Thoracic aorta endothelial cell (primary cell): ENCODE measurements at places on chromosomes 6 and 20. TPM values are rescaled to one million over a fixed set of nuclear protein-coding genes. Genes with fewer than 3 reads are reported as not detected.

Gene VNN1
- total RNA-seq, result 0.07 TPM in 1 of 2 replicates, not detected in the other

Gene ADGRB3
- total RNA-seq, result under 0.01 TPM in 1 of 2 replicates, not detected in the other

Gene BHLHE23
- total RNA-seq, result not detected in 2 replicates

Gene LY6G6D
- not detected in 2 replicates for total RNA-seq

Gene PDE7B
- 32.0 and 64.5 TPM in 2 replicates for total RNA-seq

Gene HLA-DQB2
- total RNA-seq, result 0.07 TPM in 1 of 2 replicates, not detected in the other

Gene PTP4A1
- 66.6 and 81.5 TPM in 2 replicates for total RNA-seq

Gene NRSN1
- total RNA-seq, result not detected in 2 replicates

Gene SLC22A23
- total RNA-seq, result 5.8 and 5.9 TPM in 2 replicates

Gene IBTK
- total RNA-seq, result 54.8 and 69.9 TPM in 2 replicates

Gene OR2H1
- total RNA-seq, result not detected in 2 replicates

Gene DDX43
- 0.66 and 0.72 TPM in 2 replicates for total RNA-seq
